Mesendoderm (in vitro differentiated cells): ENCODE measurements at places on chromosomes 1 and 21.
A peak's percentile ranks its signal among the peaks of the same experiment; 100 is the strongest.

- no peak for DNase-seq
These were observed 591.8 kb downstream of the ADGRL2 start for GRCh38 chr1:82392513-82392912.

GRCh38 chr1:163896001-163896400 is 574.2 kb downstream of the NUF2 start:
- no peak for DNase-seq

- DNase-seq, result no peak
These were observed 8.0 kb downstream of the CYYR1 start for GRCh38 chr21:26565111-26565510.

- no peak for DNase-seq
These were observed 19.4 kb downstream of the LPGAT1 start for GRCh38 chr1:211811126-211811525.

GRCh38 chr1:1080951-1081310 is 6.8 kb upstream of the RNF223 start:
- DNase-seq, result peak; percentile 40

GRCh38 chr1:23368562-23369334 is 888 bp downstream of the ZNF436 start:
- peak; percentile 97 for DNase-seq

DNA sequence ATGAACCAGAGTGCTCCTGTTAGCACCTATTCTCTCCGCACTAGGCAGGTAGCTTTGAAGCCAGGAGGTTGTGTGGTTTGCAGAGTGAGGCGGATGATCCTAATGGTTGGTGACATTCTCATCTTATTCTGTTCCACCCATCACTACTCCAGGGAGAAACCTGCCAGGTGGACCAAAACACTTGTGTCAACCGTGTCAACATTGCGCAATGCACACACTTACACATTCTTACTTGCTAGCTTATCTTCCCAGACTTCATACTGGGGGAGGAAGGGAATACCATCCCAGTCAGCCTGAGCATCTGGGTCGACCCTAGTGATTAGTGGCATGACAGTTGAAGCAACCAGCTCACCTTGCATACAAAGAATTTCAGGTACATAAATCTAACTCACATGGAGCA is 236.9 kb downstream of the RPS6KC1 start:
- peak; percentile 18 for DNase-seq

DNA sequence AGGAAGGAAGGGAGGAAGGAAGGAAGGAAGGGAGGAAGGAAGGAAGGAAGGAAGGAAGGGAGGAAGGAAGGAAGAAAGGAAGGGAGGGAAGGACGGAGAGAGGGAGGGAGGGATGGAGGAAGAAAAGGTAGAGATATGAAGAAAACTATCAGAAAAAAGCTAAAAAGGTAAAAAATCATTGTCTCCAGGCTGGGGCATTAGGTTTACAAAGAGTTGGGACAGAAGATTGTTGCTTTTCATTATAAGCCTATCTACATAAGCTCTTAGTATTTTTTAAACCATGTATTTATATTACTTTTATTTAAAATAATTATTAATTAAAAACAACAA is 7.2 kb upstream of the PINK1 start:
- no peak for DNase-seq

- DNase-seq, result peak; percentile 22
These were observed 84.7 kb downstream of the NOTCH2 start for GRCh38 chr1:119984771-119985170.

DNA sequence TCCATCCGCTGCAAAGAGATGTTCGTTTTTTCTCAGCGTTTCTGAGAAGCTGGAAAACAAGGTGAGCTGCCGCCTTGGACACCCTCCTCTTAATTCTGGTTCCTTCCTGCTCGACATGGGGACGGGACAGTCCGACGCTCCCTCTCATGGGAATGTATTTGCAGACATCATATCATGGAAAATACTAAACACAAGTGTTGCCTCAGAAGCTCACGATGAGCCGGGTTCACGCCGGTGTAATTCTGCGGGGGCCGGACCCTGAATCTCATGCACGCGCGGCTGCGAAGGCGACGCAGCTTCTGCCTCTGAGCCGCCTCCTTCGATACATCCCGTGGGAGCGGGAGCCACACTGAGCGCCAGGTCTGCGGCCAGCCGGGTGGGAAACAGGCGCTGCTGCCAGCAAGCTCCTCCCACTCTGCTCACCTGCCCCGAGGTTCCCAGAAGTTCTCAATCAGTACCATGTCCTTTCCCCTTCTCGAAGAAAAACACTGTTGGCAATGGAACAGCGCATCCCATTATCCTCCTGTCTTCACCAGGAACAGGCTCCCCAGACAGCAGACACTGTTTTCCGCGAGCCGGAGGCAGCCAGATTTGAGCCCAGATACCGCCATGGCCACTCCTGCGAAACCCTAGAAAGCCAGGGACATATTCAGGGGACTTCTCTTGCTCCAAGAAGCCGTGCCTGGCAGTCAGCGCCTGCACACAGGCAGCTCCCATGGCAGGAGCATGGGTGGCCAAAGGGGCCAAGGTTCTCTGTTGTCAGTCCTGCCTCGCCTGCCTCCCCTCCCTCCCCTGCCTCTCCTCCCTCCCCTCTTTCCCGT is 98.0 kb downstream of the WDR4 start:
- peak; percentile 81 for DNase-seq

GRCh38 chr1:186250529-186250928 is 124.5 kb downstream of the TPR start:
- DNase-seq, result no peak

GRCh38 chr21:43305811-43306311 is 121.1 kb downstream of the SIK1 start:
- DNase-seq, result no peak

- peak; percentile 81 for DNase-seq
These were observed 791 bp downstream of the USP24 start for GRCh38 chr1:55214212-55214933.

DNA sequence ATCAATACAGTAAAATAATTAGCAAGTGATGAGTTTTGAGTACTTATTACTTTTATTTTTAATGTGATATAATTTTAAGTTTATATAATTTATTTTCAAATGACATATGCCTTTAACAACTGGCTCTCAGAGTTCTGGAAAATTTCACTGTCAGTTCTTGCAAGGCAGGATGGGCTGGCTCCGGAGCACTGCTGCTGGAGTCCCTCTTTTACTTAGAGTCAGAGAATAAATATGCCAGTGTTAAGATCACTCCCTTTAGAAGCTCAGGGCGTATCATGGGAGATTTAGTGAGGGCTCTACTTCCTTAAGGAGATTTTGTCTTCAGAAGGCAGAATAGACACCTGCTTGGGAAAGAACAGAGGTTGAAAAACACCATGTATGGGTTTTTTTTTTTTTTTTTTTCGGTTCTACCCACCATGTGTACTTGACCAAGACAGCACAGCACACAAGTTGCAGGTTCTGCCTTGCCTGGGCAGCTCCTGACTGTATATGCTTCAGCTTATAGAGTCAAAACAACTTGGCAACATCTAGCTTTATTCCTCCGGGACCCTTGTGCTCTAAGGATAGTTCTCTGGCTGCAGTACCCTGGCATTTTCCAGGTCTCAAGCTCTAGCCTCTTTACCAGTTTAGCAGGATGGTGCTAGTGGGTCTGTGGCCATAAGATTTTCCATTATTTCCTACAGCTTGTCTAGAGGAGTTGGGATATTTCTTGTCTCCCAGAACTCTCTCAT is 29.7 kb upstream of the FMOD start:
- DNase-seq, result no peak

GRCh38 chr1:22142315-22143064 is 407 bp downstream of the WNT4 start:
- DNase-seq, result peak; percentile 58

DNA sequence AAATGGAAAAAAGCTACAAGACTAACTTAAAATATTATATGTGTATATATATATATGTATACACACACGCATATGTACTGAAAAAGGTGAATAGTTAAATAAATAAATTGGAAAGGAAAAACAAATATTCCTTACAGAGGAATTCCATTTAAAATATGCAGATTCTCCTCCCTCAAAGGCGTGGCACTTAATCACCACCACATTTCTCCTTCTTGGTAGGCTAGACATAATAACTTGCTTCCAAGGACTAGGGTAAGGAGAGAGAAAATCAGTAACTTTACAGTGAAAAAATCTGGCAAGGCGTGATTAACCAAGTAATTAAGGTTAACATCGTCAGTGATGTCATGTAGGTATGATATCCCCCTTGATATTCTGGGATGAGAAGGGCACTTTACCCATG is 84.0 kb upstream of the USP25 start:
- DNase-seq, result no peak

DNA sequence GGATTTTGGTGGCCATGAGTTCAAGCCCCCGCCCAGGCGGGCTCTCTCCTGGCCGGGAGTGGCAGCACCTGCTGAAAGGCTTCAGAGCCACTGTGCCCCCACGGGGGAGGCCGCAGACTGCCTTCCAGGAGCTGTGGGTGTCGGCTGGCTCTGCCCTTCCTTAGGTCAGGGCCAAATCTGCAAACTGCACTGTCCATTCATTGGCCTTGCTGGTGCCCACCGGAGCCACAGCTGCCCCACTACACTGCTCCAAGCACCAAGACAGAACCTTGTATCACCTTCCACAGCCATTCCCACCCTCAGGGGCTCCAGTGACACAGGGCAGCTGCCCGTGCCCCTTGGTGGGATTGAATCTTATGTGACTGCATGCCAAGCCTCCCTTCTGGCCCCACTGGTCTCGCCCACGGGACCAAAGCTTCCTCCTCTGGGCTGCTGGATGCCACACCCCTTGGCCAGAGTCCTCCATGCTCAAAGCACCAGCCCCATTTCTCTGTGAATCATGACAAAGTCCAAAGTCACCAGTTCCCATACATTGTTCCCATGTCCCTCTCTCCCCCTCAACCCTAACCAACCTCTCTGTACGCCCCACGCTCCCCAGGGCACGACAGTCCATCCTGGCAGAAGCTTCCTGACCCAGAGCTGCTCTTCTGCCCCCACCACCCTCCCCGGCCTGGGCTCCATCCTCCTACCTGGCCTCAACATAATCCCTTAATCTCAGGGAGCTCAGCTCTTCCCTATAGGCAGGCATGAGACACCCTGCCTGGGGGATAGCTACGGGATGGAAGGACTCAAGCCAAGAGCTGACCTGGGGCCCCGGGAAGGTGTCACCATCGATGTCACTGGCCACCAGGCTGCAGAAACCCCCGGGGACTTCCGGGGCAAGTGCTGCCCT is 20.9 kb upstream of the GPR153 start:
- DNase-seq, result no peak

- DNase-seq, result peak; percentile 79
These were observed 838 bp downstream of the CCDC28B start for GRCh38 chr1:32201011-32201855.

DNA sequence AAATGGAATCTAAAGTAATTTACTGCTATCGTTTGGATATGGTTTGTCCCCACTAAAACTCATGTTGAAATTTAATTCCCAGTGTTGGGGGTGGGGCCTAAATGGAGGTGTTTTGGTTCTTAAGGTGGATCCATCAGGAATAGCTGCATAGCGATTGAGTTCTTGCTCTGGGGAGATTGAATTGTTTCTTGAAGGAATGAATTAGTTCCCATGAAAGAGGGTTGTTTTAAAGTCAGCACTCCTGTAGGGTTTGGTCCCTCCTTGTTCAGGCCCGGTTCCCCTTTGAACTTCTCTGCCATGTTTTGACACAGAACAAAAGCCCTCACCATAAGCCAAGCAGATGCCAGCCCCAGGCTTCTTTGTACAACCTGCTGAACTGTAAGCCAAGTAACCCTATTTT is 170.9 kb downstream of the COL11A1 start:
- no peak for DNase-seq

DNA sequence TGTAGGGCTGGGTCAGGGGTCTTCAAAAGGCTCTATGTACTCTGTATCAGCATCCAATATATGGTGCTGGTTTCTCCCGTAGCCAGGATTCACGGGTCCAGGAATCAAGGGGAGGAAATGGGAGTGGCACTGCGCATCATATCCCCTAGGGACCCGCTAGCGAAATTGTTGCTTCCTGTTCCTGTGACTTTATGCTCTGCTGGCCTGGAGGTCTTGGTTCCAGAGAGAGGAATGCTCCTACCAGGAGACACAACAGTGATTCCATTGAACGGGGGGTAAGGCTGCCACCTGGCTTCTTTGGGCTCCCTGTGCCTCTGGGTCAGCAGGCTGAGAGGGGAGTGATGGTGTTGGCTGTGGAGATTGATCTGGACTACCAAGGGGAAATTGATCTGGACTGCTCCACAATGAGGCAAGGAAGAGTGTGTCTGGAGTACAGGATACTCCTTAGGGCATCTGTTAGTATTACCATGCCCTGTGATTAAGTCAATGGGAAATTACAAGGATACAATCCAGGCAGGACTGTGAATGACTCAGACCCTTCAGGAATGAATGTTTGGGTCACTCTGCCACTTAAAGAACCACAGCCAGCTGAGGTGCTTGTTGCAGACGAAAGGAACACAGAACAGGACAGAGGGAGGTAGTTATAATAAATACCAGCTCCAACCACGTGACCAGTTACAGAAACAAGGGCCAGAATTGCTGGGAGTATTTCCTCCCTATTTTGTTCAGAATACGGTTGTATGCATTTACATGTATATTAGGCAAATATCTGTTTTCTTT is 10.2 kb downstream of the SPSB1 start:
- no peak for DNase-seq
